ENCODE measurements at places on chromosomes 2 and 18. TPM values are rescaled to one million over a fixed set of nuclear protein-coding genes. Genes with fewer than 3 reads are reported as not detected.

HOXD1 gene
- total RNA-seq = 2.8 TPM

CHRND gene
- not detected for total RNA-seq

BMP10 gene
- not detected for total RNA-seq

COL5A2 gene
- total RNA-seq = 159 TPM

TMEM163 gene
- total RNA-seq = 0.21 TPM

PROKR1 gene
- total RNA-seq = 3.8 TPM

ABCB11 gene
- 0.04 TPM for total RNA-seq

All from endodermal cell (in vitro differentiated cells).